Activated CD4-positive, alpha-beta T cell treated with anti-CD3 and anti-CD28 coated beads for 24 hours (primary cell): ENCODE measurements at places on chromosomes 1 and 21.

- DNase-seq: no peak
These were observed 9.2 kb downstream of the AGPAT3 start for GRCh38 chr21:43874085-43874805.

DNA sequence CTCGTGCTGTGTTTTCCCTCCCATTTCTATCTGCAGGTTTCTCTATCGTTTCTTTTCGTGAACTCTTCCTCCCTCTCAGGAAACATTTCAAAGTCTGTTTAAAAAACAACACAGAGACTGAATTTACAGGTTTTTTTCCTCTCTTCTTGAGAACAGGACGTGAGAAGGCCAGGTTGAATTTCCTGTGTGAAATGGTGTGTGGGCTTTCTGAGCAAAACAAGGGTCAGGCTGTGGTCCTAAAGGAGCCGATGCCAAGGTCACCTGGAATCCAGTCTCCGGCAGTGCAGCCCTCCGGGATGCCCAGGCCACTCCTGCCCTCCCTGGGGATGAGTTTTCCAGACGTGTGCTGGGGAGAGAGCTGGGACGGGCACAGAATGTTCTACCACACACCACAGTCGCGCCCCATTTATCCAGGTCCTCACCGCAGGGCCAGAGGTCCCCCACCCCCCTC is 62.7 kb upstream of the RUNX3 start:
- no peak for DNase-seq

- DNase-seq: no peak
These were observed 109.5 kb upstream of the UBE2U start for GRCh38 chr1:64093941-64094340.

DNA sequence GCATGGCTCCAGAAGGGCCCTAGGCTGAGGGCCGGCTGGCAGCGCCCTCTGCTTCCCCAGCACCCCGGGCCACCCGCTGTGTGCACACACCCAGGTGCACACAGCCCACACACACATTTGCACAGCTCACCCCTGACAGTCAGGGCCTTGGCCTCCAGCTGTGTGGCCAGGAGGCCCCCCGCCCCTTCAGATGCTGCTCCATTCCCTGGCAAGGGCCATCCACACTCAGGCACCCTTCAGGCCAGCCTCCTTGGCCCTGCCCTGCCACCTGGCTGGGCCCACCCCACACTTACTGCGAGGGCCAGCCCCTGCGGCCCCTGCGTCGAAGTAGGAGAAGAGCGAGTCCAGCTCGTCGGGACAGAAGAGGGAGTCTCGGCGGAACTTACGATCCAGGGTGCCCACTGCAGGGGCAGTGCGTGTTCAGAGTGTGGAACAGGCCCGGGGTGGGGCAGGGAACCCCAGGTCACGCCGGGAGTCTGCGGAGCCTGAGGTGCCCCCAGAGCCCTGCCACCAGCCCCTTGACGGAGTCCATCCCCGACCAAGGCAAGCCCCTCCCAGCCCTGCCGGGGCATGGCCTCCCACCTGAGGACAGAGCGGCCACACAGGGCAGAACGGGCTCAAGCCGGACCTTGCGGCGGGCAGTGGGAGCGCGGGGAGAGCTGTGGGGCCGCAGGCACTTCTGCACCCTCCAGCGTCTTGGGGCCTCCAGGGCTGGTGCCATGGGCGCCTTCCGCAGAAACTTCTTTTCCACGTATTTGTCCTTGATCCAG is 12.4 kb downstream of the ACAP3 start:
- no peak for DNase-seq

GRCh38 chr1:66351913-66352312 is 182.0 kb upstream of the SGIP1 start:
- no peak for DNase-seq

DNA sequence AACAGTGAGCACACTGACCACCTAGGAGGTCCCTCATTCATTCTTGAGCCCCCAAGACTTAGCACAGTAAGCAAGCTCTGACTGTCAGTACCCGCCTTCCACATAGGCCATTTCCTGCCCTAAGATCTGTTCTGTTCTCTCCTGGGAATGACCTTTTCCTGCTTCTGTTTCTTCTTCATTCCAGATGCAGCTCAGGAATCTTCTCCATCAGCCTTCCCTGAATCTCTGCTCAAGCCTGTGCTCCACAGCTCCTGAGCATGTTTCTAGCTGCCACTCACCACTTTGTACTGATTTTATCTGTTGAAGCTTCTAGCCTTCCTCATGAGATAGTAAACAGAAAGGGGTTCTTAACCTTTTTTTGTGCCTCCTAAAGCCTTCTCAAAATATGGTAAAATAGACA is 56.6 kb downstream of the ZNF281 start:
- no peak for DNase-seq

- DNase-seq: no peak
These were observed 713 bp upstream of the HMGCL start for GRCh38 chr1:23825762-23826522.

DNA sequence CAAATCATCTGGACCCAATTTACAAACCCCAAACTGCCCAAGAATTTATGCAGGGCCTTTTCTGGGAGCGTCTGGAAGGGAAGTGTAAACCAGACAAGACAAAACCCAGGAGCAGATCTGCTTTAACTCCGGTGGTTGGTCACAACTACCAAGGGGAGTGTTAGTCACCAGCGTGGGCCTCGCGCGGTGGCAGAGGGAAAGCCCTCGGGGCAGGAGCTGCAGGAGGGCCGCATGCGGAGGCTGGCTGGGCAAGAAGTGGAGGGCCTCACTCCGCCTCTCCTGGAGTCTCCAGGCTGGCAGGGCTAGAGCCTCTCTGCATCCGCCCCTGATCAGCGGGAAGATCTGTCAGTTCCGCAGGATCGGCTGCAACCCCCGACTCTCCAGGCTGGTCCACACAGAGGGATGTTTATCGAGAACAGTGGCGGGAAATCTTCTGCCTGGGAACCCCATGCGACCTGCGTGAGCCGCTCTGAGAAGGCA is 2.0 kb downstream of the COL24A1 start:
- no peak for DNase-seq

GRCh38 chr1:93692983-93693591 is 11.4 kb upstream of the BCAR3 start:
- peak; percentile 31 for DNase-seq

DNA sequence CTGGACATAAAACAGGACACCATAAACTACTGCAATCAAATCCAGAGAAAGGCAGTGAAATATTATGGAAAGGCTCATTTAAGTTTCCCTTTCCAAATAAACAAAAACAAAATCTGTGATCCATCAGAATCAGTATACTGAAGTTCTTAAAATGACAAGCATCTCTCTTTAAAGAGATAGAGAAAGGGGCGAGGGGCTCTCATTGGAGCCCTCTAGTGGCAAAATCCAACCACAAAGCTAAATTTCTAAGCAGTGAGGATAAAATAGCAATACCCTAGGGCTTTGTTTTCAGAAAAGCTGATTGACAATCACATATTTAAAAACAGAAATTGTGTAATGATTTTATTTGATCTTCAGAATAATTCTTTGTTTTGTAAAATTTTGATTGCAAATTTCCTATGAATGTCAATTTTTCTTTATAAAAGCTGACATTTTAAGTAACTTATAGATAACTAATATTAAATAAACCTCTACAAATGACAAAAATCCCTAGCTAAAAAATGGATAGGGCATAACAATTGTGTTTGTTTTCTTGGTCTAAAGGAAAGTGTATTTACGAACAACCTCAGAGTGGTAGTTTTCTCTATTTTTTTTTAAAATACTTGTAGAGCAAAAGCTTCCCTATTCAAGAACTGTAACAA is 138.2 kb downstream of the COL24A1 start:
- no peak for DNase-seq

DNA sequence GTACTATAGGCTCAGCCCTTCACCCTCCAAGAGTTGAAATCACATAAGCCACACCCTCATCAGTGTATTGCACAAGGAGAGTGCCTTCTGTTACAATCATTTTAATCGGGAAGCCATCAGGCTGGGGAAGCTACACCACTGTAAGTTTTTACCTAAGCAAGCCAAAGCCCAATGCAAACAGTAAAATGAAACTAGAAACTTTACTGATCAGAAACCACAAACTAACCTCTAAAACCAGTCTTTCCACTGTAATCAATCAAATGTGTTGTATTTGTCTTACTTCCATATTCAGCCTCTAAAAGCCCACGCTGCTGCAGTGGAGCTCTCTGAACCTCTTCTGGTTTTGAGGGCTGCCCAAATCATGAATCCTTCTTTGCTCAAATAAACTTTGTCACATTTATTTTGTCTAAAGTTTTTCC is 26.2 kb downstream of the CAPN8 start:
- no peak for DNase-seq

GRCh38 chr1:69163779-69164178 is 403.9 kb upstream of the LRRC7 start:
- DNase-seq: no peak

DNA sequence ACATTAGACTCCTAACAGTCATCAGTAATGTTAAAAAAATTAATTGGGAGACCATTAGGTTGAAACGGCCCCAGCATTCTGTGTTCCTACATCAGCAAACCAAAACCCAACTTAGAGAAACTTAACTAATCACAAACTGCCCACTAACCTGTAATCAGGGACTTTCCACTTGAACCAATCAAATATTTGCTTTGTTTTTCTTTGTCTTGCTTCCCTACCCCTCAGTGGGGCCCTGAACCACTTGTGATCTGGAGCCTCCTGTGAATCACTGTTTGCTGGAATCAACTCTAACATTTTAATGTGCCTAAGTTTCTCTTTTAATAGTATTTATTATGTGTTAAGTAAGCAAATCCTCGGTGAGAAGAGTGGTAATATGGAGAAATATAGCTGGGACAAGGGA is 64.0 kb downstream of the ABCA4 start:
- no peak for DNase-seq

GRCh38 chr1:23357138-23357908 is 12.3 kb downstream of the ZNF436 start:
- no peak for DNase-seq

DNA sequence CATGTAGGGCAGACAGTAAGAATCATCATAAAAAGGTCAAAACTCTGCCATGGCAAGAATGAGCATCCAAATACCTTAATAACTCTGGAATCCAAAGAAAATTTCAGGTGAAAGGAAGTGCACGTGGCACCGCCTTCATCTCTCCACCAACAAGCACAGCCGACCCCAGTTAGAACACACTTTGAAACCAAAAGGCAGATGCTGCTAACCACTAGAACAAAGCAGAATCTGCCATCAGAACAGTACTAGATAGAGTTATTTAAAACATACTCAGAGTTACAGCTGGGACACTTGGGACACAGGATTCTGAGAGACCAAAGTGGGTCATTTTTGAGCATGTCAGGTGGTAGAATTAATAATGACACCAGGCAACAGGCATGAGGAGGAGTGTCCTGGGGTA is 106.7 kb upstream of the SOD1 start:
- no peak for DNase-seq

- DNase-seq: no peak
These were observed 50.7 kb downstream of the ARHGEF16 start for GRCh38 chr1:3505161-3505560.

DNA sequence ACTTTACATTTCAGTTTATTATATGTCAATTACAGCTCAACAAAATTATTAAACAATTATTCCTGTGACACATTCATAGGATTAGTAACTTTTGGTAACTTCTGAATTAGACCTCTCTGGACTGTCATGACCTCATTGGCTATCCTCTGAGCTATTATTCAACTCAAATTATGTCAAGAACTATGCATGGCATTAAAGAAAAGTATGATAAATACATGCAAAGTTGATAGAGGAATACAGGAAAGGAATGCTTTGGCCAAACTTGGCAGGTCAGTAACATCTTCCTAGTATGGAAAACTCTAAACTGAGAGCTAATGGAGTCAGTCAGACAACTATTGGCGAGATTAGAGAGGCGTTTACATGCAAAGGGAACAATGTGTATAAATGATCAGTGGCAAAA is 158.4 kb downstream of the DUSP10 start:
- DNase-seq: no peak

DNA sequence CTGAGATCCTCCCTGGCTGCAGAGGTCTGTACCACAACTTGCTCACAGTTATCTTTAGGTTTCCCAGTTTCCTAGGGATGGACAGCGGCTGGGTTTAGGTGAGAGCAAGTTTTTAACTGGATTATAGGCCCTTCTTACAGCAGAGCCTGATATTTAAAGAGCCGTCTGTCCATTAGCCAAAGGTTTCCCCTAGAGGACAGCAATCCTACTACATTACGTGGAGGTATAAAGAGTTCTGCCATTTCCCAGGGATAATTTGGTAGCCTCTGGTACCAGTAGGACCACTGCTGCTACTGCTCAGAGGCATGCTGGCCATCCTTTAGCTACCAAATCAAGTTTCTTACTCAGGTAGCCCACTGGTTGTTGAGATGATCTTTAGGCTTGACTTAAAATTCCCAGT is 21.9 kb upstream of the FCGR2A start:
- no peak for DNase-seq

GRCh38 chr1:47181955-47182675 is 7.7 kb downstream of the PDZK1IP1 start:
- no peak for DNase-seq

DNA sequence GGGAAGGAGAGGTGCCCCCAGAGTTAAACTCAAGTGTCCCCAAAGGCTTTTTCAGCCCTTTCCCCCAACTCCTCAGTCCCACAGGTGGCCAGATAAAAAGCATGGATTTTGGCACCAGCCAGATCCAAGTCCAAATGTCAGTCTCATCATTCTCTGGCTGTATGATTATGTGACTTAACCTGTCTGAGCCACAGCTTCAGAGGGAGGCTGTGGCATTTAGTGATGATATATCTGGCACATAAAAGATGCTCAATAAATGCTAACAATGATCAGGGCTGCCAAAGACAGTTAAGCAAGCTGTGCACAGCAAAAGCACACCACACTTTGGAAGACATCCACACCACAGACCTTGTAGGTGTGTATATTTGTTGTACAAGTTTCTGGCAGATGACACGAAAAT is 5.6 kb upstream of the PADI3 start:
- no peak for DNase-seq

DNA sequence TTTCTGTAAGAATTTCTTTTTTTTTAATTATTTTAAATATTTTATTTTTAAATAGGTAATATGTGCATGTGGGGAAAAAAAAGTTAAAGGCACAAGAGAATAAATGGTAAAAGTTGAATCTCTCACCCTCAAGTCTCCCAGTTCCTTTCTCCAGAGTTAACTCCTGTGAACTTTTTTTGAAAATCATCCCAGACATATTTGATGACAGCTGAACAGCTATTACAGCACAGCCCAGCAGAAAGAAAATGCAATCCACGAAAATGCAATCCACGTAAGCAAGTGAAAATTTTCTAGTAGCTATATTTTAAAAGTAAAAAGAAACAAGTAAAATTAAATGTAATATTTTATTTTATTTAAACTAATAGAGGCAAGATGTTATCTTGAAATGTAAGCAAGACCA is 310.0 kb upstream of the RUNX1 start:
- no peak for DNase-seq
